ENCODE measurements at places on chromosomes 4 and X.

DNA sequence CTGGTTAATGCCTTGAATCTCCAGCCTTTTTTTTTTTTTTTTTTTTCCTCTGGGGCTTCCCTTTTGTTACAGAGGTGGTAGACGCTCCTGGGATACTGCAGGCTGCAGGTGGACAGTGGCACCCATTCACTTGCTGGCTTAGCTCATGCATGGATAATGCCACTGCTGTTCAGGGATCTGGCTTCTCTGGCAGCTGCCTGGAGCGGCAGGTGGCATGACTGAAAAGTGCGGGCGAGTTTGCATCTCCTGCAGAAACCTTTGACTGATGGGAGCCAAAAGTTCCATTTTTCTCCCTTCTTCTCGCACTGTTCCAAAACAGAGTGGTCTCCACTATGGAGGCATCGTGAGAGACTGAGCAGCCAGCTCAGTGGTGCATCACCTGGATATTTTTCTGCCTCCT is 5.9 kb upstream of the STIM2 start:
- no peak for DNase-seq

DNA sequence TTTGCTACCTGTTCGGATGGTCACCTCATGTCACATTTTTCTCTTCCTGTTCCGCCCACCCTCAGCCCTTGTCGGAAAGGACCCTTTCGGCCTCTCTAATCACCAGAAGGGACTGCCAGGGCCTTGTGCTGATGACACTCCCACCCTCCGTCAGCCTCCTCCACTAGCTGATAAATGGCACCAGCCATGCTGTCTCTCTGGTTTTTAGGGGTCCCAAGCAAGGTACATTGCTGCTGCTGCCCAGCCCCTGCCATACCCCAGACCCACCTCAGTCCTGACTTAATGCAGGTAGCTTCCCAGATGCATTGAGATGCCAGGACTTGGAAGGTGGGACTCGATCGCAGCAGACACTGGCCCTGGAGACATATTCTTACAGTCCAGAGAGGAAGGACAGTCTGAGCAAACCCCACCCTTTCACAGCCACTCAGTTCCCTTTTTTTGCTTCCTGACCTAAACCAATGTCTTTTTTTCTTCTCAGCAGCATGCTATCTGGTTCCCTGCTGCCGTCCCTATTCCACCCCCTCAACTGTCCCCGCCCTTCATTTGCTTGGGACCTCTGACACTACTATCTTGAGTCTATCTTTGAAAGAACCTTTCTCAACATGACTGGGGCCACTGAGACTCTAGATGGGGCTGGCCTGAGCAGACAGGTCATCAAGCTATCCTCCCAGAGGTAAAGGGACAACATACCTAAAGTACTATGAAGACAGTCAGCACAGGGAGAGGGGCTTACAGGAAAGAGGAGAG is at the start of gene BTK:
TSS of gene BTK (minus strand) at position 397 of the 747 bp plus-strand sequence. CDS start 10,907 bp downstream, outside the sequence.
- DNase-seq: peak; percentile 86

GRCh38 chr4:151674804-151675391 is 85.9 kb downstream of the GATB start:
- no peak for DNase-seq

DNA sequence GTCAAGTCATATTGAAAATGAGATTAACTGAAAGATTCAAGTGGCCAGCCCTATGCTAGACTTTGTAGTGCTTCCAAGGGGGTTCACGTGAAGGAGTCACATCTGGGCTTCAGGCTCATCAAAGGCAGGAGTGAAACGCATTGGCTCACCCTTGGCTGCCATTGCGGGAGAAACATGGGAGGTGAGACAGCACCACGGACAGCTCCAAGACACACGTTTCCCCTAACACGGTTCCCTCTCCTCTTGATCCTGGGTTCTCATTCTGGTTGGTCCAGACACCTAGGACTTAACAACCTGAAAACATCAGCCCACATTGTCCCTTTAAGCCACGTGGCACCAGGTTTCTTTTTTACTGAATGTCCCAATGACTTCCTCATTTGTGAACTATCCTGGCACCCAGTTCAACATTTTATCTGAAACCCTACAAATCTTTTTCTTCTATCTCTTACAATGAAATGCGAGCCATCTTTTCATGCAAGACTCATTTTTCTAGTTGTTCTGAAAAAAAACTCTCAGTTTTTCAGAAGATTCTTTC is 279.0 kb upstream of the VCX3A start:
- DNase-seq: no peak

DNA sequence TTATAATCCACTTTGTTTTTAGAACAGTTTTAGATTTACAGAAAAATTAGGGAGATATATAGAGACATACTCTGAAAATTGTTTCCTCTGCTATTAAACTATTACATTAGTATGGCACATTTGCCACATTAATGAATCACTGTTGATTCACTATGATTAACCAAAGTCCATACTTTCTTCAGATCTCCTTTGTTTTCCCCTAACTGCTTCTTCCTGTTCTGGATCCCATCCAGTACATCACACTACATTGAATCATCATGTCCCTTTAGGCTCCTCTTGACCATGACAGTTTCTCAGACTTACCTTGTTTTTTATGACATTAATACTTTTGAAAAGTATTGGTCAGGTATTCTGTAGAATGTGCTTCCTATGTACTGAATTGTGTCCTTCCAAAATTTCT is 109.2 kb upstream of the EDNRA start:
- no peak for DNase-seq

GRCh38 chr4:45199736-45200135 is 473.4 kb upstream of the GNPDA2 start:
- DNase-seq: no peak

DNA sequence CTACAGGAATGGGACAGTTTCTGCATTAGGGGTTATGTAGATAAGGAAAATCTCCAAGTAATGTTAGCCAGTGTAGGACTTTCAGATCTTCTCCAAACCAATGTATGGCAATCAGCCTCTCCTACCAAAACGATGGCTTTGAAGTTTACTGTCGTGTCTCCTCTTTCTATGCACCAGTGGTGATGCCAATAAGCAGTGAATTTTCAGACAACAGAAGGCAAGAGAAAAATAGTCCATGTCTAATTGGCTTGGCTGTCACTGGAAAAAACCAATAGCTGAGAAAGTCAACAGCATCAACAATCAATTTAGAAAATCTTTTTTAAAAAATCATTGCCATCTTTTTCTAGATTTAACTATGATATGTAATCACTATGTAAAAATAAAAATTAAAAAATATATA is 35.0 kb downstream of the LIMCH1 start:
- no peak for DNase-seq

DNA sequence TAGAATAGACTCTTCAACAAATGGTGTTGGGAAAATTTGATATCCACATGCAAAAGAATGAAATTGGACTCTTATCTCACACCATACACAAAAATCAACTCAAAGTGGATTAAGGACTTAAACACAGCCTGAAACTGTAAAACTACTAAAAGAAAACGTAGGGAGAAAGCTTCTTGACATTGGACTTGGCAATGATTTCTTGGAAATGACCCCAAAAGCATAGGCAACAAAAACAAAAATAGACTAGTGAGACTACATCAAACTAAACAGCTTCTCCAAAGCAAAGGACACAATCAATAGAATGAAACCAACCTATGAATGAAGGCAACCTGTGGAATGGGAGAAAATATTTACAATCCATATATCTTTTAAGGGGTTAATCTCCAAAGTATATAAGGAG is 94.7 kb upstream of the INTU start:
- DNase-seq: no peak

DNA sequence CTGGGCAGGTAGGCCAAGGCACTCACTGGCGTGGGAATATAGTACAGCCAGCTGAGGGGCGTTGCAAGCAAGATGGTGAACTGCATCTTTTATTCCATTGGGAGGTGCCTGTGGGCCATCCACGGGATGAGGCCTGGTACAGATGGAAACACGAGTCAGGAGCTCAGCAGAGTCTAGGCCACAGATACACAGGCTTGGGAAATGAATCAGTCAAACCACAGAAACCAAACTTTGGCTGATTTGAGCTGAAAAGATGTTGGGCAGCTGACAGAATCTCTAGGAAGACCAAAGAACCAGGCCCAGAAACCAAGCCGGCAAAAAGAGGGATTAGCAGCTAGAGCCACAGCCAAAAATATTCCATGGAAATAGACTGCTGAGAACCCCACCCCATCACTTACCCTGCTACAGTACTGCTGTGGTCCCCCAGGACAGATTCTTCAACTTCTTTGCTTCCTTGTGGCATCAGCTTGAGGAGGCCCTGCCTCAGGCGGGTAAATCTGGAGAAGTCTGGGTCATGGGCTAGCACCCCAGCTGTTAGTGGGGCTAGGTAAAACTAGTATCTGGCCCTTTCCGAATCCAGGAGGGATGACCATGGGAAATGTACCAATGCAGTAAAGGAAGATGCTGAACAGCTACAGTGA is 75.4 kb downstream of the TMEM131L start:
- no peak for DNase-seq

GRCh38 chr4:40124690-40125089 is 68.0 kb downstream of the N4BP2 start:
- no peak for DNase-seq

Measured in hematopoietic multipotent progenitor cell treated with erythropoietin and hydrocortisone succinate and interleukin-3 and kit ligand, for 8 days (in vitro differentiated cells).